ENCODE measurements at places on chromosomes 12 and 14.

- no peak for DNase-seq
These were observed 21.0 kb downstream of the KTN1 start for GRCh38 chr14:55600784-55601561.

GRCh38 chr12:65279369-65280112, 1.1 kb downstream of the MSRB3 start:
- no peak for DNase-seq

DNA sequence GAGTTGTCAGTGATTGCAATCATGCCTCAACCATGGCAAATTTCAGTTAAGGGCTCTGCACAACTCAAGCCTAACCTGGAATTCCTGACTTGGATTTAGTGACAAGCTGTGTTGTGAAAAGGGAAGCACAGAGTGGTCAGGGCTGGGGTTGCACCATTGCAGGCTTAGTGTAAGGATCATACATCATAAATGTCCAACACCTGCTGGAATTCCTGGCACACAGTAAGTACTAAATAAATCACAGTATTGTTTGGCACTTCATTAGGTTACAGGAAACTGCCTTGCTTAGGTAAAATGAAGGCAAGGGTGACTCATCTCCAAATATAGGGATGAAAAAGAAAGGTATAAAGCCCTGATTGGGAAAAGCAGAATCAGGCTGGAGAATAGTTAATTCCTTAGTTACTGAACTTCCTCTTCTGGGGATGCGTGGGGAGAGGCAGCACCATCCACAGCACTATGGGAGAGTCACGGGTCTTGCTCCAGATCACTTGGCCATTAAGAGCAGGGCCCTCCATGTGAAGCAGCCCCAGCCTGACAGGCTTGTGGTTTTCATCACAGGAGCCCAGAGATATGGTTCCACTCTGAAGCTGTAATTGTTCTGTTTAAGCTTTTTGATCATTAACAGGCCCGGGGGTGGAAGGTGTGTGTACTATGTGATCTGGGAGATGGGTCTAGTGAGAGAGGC, 39.7 kb downstream of the SLC8A3 start:
- DNase-seq: no peak

DNA sequence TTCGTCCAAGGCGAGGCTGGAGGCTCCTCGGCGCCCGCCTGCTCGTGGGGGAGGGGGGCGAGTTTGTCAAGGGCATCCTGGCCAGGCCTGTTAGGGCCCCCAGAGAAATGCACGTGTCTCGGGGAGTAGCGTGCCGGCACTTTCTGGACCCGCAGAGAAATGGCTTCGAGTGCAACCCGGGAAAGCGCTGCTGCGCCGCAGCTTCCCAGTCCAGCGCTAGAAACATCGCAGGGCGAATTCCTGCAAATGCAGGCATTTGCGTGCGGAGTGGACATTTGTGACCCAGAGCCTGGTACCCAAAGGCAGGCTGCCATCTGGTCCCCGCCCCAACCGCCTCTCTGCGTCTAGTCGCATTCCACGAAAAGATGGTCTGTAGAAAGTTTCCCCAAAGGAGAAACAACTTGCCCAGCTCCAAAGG, 756 bp downstream of the LGR5 start:
- DNase-seq: no peak

GRCh38 chr14:95577870-95578269, 43.0 kb downstream of the GLRX5 start:
- no peak for DNase-seq

GRCh38 chr12:66623455-66623854, 55.4 kb downstream of the GRIP1 start:
- DNase-seq: no peak
